ENCODE measurements at places on chromosomes 5 and 9.
A peak's percentile ranks its signal among the peaks of the same experiment; 100 is the strongest.

DNA sequence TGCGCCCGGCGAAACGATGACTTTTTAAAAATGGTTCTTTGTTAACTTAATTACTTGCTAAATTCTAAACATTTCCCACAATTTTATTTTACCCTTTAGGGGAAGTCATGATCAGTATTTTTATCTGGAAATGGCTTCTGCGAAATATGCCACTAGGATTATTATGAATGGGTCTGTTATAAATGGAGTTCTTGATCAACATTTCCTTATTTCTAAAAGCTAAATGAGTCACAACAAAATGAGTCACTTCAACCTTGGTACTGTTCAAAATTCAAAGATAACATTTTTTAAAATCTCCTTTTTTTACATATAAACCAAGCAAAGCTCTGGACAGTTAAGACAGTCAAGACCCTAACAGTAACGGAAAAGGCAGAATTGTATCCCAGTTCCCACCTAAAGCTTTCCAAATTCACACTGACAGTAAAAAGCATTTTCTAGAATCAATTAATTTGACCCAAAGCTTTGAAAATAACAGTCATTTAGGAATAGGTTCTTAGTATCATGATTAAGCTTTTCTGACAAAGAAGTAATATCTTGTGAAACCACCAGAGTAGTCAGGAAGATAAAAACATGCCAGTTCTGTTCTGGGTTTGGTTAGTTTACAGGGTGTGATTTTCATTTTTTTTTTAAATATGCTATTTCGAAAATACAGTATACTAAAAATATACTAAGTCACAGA is 81.7 kb downstream of the LHFPL2 start:
- no peak for DNase-seq

DNA sequence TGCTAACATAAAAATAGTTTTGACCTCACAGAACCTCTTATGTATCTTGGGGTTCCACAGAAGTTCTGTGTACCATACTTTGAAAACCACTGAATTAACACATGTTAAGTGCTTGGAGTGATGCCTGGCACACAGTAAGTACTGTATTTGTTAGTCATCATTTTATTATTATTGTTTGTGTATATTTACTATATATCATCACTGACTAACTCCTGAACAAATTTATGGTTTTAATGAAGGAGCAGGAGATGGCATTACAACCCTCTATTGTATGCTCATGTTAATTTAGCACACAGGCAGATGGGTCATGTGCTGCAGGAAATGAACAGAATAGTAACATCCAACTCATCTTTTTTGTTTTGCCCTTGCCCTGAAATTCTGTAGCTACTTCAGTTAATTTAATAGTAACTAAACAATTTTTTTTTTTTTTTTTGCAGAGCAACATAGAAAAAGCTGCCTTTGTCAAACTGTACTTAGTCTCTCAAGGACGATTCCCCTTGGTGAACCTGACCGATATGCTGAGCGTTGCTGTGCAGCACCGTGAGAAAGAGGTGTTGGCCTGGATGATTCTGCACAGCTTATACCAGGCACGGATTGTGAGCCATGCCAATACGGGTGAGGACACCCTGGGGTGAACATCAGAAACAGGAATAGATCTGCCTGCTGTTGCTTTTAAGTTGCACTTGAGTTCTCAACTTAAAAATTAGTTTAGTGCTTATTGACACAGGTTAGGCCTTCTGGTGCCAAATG is 45.4 kb downstream of the HACD4 start:
- no peak for DNase-seq

- DNase-seq: no peak
Measured at GRCh38 chr5:14299666-14300065, 156.5 kb downstream of the TRIO start.

- peak; percentile 46 for DNase-seq
Measured at GRCh38 chr9:93450945-93451815, at the start of gene FAM120A. TSS of gene FAM120A (plus strand) at chr9:93451685. CDS start at chr9:93451916, 231 bp downstream.

- no peak for DNase-seq
Measured at GRCh38 chr5:34550247-34550646, 105.9 kb upstream of the RAI14 start.
